ENCODE measurements at places on chromosomes 6 and 20.

GRCh38 chr6:154234019-154234772 lies 122.4 kb downstream of the IPCEF1 start:
- no peak for DNase-seq

GRCh38 chr6:66210964-66211363 lies 503.9 kb upstream of the EYS start:
- no peak for DNase-seq

- no peak for DNase-seq
Measured at GRCh38 chr6:112258642-112259336, 4.4 kb upstream of the LAMA4 start.

- no peak for DNase-seq
Measured at GRCh38 chr20:3406481-3407039, 909 bp downstream of the DNAAF9 start.

GRCh38 chr6:128410584-128410983 lies 109.8 kb downstream of the PTPRK start:
- DNase-seq = no peak

GRCh38 chr6:111592726-111593511 lies 12.8 kb downstream of the TRAF3IP2 start:
- no peak for DNase-seq

DNA sequence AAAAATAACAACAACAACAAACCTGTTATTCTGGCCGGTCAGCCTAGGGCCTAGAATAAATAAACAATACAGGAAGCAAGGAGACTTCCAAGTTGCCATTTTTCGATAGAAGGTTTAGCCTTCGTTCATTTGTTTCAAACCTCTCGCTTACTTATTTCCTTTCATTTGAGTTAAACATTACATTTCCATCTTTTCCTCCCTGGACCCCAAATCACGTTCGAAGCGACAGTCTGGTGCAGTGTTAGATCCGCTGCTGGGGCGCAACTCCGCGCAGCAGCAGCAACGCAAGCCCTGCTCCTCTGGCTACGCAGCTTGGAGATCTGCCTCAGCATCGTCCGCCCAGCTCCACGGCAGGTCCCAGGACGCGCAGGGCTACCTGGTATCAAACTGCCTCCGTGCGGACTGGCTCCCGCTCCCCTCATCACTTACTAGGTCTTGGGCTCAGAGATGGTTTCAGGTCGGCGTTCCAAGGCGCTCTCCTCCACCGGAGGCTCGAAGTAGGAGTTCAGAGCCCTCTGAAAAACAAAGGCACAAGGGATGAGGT lies 530 bp downstream of the TDP2 start:
- peak; percentile 16 for DNase-seq

DNA sequence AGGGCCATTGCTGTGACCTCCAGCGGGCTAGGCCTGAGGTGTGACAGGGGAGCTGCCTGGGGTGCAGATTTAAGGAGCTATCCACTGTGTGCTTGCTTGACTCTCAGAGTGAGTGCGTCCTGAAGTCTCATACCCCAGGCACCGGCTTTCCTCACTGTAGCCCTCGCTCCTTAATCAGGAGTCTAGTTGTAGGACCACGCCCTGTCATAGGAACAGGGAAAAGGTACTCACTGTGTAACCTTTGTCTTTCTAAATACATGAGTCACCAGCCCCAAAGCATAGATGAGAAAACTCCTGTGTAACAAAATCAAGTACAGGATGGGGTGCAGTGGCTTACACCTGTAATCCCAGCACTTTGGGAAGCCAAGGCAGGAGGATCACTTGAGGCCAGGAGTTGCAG lies 141.7 kb downstream of the TMEM242 start:
- DNase-seq = no peak

DNA sequence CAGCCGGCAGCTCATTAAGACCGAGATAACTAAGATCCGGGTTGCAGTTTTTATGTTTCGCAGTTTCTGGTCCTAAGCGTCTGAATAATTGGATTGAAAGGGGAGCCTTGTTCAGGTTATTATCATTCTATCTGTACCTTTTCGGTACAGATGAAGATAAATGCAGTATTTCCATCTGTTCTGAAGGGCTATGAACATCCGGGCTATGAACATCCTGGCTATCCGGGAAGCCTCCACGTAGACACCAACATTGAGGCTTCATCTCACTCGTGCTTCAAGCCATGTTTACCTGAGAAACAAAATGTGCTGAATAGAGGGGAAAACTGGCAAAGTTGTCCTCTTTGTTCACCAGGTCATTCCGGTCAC lies 399 bp upstream of the REPS1 start:
- no peak for DNase-seq

- DNase-seq = no peak
Measured at GRCh38 chr20:47201074-47201730, 155.3 kb downstream of the ZMYND8 start.

- DNase-seq = no peak
Measured at GRCh38 chr6:39543950-39544349, 181.3 kb downstream of the KIF6 start.

DNA sequence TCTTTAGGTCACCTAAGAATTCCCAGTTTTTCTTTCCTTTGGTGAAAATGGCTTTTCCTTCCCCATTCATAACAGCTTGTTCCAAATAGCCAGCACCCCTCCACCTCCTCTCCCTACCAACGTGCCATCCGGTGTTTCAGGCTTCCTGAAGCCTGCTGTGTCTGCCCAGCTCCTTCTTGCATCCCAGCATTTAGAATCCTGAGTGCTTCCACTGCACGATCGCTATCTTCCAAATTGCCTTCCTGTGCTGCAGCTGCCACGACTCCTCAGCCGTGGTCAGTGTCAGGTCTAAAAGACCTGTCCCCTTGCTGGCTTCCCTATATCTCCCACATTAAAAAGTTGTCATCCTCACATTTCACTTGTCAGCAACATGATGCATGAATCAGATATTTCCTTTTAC lies 550.3 kb upstream of the JARID2 start:
- DNase-seq = no peak

DNA sequence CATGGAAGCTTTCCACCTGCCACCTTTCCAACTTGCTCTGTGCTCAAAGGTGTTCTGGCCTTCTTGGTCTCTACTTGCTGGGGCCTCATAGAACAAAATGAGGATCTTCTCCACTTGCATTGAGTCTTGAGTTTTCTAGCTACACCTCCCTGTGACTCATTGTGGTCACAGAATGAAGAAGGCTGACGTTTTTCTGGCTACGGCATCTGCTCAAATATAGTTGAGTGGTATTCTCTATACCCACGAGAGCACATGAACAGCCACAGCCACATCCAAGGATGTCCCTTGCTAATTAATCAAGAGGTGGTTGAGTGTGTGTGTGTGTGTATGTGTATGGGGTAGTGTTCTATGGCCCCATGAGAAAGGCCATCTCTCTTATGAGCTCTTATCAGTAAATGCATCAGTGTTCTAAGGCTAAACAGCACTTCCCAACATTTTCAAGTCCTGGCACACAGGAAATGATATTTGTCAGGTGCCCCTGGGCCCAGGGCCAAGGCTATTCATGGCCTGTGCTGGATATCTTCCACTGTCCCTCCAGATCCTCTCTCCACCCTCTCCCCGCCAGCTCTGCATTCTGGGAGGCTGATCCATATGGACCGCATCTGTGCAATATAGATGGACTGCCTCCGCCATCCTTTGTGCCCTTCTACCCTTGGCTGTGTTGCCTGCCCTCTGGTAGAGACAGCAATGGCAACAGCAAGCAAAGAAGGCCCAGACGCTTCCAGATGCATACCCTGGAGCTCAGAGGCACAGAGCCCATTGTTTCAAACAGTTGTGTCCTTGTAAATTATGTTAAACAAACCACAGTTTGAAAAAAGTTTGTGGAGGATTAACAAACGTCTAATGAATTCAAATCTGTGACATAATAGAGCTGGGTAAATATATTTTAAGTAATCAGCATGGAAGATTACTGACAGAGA lies 150.2 kb downstream of the LRFN2 start:
- DNase-seq = no peak

DNA sequence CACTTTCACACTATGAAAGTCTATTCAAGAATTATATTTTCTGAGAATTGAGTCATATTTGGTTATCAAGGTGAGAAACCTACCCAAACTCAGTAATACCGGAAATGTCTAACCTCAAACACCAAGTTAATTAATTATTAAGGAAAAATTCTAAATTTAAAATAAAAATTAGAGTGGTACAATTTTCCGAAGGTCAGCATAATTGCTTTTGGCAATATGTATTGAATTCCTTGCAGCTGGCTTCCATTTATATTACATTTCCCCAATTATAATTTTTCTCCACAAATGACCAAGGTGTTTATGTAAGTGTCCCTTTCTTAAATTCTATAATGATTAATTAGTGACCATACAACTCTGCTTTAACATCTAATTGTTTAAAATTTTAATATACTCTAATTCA lies 316.0 kb upstream of the IRAK1BP1 start:
- no peak for DNase-seq

DNA sequence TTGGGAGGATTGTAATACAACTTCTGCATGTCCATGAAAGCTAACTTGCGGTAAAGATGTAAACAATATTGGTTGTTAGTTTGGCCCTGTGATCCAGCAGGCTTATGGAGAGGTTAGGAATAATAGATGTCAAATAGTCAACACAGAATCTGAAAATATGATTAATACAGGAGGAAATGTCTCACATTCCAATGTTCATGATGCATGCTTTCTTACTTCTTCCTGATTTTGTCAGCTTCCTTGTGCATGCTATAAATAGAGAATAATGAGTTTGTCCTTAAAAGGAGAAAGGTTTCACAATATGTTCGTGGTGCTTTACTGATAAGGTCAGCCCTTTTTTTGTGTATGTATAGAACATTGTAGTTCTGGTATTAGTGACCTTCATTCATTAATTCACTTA lies 136.7 kb downstream of the MMUT start:
- no peak for DNase-seq

DNA sequence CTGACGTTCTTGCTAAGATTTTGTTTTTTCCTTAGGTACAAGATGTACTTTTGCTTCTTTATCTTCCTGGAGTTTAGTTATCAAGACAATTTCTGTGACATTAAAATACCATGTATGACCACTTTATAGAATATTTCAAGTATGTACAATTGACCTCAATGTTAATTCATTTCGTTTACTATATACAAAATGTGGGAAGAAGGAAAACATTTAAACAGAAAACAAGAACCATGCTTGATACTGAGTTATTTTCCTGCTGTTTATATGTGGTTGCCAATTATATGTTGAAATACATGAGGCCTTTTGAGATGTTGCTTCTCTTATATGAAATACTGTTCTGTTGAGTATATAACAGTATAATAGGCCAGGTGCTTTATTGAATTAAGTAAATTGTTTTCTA lies 184.3 kb downstream of the JARID2 start:
- no peak for DNase-seq

GRCh38 chr6:36266913-36267644 lies 2.8 kb upstream of the PNPLA1 start:
- DNase-seq = no peak

- peak; percentile 17 for DNase-seq
Measured at GRCh38 chr20:38863024-38863851, 57.7 kb downstream of the PPP1R16B start.

- no peak for DNase-seq
Measured at GRCh38 chr6:132483779-132484679, 28.9 kb downstream of the STX7 start.

- DNase-seq = no peak
Measured at GRCh38 chr6:128979071-128979470, 96.1 kb downstream of the LAMA2 start.

- DNase-seq = no peak
Measured at GRCh38 chr6:150126641-150127291, 16.1 kb upstream of the PPP1R14C start.

DNA sequence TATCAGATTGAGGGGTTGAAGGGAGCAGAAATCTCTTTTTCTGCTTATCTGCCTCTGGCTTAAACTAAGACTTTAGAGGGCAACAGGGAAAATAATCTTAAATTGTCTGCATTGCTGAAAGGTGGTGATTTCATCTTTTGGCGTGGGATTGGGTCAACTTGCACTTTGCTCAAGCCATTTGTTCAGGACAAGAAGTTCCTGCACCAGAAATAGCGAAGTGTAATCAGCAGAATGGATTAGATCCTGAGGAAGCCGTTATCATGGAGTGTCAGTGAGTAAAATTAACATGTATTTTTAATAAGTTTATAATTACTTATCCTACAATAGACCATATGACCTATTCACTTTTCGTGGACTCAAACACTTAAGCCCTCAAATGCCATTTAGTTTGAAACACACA lies 249.3 kb downstream of the CD83 start:
- DNase-seq = no peak

- no peak for DNase-seq
Measured at GRCh38 chr6:36499918-36500317, 47.4 kb downstream of the STK38 start.

Data from stimulated activated CD8-positive, alpha-beta memory T cell treated with anti-CD3 and anti-CD28 coated beads, Interleukin-2, amount 100 ng/mL, for 1 hour (primary cell).